ENCODE measurements at places on chromosomes 13 and 19. TPM values are rescaled to one million over a fixed set of nuclear protein-coding genes. Genes with fewer than 3 reads are reported as not detected.

DNA sequence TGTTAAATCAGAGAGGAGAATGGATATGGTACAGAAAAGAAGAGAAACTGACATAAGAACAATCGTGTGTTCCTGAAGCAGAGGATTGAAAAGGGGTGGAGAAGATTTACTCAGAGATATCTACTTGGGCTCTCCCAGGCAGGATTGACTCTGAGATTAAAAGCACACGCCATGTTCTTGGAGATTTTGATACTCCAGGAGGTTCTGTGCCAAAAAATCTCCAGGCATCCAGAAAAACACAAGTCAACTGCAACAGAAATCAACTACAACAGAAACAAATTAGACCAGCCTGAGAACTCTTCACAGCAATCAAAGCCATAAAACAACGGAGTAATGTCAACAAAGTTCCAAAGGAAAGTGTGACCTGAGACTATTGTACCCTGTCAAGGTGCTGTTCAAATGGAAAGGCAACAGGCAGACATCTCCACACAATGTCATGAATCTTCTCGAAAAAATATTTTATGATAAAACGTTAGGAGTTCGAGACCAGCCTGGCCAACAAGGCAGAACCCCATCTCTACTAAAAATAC, 104.2 kb downstream of the UBL3 start:
- no peak for DNase-seq

GRCh38 chr13:60229708-60230272, 66.1 kb upstream of the DIAPH3 start:
- DNase-seq: no peak

The PCP2 gene
- total RNA-seq: not detected

The WTIP gene
- 17.2 TPM for total RNA-seq

GRCh38 chr19:48872884-48873475, 759 bp downstream of the PPP1R15A start:
- DNase-seq: peak; percentile 90

- peak; percentile 54 for DNase-seq
These were observed 2.5 kb upstream of the NR2C2AP start for GRCh38 chr19:19205416-19206410.

The DACT3 gene
- total RNA-seq: 46.5 TPM

- no peak for DNase-seq
These were observed 3.6 kb downstream of the FAM187B start for GRCh38 chr19:35224681-35225571.

The CEACAM3 gene
- 0.59 TPM for total RNA-seq

DNA sequence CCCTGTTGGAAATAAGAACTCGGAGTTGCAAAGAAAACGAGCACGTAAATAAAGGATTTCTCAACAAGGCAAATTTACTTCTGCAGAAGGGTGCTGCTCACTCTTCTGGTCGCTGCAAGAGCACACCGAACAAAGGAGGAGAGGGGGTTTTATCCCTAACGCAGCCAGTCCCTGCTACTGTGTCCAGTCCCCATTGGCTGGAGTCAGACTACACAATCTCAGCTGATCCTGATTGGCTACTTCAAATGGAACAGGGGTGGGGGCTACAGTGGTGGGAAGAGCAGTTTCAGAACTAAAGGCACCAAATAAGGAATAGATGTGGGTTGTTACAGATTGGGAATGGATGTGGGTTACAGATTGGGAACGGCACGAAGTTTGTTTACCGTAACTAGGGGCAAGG, 63.9 kb upstream of the MCF2L start:
- DNase-seq: no peak

- DNase-seq: no peak
These were observed 150.5 kb downstream of the UGGT2 start for GRCh38 chr13:95902741-95903140.

- DNase-seq: no peak
These were observed 31.8 kb upstream of the SPART start for GRCh38 chr13:36377826-36378468.

The NALCN gene
- total RNA-seq: 15.2 TPM
